ENCODE measurements at places on chromosomes 7 and 10.

GRCh38 chr7:85154282-85154937, 32.4 kb downstream of the SEMA3D start:
- DNase-seq, result no peak

GRCh38 chr7:47326808-47327207, 255.1 kb downstream of the TNS3 start:
- no peak for DNase-seq

GRCh38 chr7:83689855-83690254, 40.9 kb upstream of the SEMA3E start:
- DNase-seq, result no peak

GRCh38 chr7:997404-998395, 14.7 kb downstream of the CYP2W1 start:
- DNase-seq, result no peak

DNA sequence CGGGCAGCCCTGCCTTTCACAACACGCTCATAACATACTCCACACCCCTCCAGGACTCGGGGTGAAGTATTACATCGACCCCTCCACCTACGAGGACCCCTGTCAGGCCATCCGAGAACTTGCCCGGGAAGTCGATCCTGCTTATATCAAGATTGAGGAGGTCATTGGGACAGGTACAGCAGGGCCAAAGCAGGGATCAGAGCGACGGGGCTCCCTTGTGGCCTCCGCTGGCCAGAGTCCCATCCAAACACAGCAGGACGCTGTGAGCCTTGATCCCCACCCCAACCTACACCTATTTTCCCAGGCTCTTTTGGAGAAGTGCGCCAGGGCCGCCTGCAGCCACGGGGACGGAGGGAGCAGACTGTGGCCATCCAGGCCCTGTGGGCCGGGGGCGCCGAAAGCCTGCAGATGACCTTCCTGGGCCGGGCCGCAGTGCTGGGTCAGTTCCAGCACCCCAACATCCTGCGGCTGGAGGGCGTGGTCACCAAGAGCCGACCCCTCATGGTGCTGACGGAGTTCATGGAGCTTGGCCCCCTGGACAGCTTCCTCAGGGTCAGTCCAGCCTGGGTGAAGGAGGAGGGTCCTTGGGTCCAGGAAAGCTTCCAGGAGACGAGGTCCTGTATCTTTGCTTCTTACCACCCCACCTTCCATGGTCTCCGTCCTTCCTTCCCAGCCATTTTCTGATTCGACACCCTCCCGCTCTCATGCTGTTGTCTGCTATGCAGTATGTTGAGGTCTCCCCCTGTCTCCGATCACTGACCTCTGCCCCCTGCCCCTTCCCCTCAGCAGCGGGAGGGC, 13.5 kb downstream of the EPHB6 start:
- DNase-seq, result no peak

DNA sequence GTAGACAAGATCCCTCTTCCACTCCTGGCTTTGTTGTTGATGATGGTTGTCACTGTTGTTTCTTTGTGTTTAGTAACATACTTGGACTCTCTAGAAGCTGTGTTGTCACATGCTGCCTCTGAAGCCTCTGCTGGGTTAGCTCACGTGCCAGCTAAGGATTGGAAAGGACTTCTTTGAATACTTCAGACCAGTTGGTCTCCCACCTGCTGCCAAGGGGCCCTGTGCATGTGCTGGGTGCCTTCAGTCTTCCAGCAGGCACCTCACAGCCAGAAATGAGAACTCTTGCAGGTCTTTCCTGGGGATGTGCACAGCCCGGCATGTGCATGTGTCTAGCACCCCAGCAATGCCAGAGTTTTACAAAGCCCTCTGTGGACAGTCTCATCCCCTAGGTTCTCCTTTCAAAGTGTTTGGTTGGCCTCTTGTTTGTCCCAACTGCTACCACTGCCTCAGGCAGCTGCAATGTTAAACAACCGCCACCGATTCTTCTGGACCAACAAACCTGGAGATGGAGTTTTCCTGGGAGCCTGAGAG, 21.7 kb upstream of the NCAPG2 start:
- DNase-seq, result no peak

DNA sequence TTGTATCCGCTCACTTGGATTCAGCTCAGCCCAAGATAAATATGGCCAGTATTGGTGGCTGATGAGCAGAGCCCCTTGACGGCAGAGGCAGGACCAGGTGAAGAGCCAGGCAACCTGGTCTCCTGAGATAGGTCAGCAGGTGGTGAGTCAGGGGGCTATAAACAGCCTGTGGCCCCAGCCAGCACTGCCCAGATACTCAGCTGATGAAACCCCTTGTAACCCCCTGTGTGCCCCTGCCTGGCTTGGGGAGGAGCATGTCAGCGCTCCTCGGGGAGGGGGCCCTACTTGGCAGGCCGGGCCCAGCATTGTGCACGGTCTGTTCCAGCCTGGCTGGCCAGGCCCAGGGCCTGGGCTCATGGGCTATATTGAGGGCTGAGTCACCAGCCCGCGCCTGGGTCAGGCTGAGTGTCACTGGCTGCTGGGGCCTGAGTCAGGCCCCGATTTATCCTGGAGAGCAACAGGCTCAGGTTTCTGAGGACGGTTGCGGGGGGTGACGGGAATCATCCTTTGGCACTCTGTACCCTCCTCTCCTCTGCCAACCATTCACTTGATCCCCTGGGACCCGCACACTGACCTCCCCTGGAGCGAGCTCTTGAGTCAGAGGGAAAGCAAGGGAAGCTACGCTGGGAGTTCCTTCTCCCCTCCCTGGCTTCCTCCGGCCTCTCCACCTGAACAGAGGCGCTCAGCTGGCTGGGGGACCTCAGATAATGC, 2.8 kb upstream of the FLNC start:
- DNase-seq, result no peak

GRCh38 chr7:39589323-39590111, 23.3 kb downstream of the YAE1 start:
- peak; percentile 60 for DNase-seq

DNA sequence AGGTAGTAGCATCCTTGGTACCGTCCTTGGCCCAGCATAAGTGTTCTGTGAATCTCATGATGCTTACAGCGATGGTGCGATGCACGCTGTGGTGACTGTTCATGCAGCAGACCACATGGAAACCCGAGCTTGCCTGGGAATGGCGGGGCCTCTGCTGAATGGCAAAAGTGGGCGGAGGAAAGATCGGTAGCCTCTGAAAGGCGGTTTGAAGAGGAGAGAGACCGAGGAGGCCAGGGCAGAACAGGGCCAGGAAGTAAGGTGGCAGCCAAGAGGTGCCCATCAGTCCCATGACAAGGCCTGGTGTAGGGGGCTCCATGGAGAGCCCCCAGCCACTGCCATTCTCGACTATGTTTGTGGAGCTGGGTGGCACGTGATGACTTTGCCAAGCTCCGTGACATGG, 33.2 kb upstream of the CNPY1 start:
- DNase-seq, result no peak

GRCh38 chr10:24119896-24120295, 89.0 kb upstream of the KIAA1217 start:
- DNase-seq, result no peak

DNA sequence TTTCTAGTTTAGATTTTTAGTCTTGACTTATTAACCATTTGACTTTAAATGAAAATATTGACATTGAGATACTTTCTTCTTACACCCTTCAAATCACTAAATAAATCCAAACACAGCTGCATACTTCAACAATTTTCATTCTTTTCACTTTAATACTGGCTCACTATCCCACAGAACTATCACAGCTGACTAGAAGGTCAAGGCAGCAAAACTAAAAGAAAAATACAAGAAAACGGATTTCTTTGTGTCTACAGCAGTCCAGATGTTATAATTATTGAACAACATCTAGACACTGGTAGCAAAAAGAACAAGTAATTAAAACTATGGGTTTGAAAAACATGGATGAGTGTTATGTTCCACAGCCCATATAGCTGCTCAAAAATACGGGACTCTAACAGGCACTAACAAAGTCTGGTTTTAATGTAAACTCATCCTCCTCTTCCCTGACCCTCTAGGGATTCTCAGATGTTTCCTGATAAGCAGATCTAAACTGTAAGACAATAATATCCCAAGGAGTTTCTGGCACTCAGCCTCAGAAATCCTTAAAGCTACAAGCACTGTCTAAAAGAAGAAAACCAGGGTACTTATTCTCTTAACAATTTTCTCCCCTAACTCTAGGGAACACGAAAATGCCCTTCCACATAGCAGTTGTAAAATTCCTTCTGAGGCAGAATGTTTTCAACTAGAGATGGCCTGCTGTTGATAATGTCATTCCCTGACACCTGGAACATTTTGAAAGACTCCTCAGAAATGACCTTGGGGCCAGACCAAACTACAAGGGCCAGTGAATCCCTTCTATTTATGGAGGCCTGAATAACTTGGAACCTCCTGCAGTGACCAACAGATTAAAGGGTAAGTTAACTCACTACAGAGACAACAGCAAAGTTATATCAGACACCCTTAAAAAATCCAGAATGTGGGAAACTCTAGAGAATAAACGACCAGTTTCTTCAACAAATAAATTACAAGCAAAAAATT, 12.8 kb downstream of the DNMBP start:
- no peak for DNase-seq

GRCh38 chr7:36880108-36880507, 155.8 kb upstream of the AOAH start:
- no peak for DNase-seq

GRCh38 chr10:93287775-93288174, 194.4 kb downstream of the MYOF start:
- DNase-seq, result no peak

GRCh38 chr10:119896937-119897770, 4.6 kb downstream of the SEC23IP start:
- no peak for DNase-seq

DNA sequence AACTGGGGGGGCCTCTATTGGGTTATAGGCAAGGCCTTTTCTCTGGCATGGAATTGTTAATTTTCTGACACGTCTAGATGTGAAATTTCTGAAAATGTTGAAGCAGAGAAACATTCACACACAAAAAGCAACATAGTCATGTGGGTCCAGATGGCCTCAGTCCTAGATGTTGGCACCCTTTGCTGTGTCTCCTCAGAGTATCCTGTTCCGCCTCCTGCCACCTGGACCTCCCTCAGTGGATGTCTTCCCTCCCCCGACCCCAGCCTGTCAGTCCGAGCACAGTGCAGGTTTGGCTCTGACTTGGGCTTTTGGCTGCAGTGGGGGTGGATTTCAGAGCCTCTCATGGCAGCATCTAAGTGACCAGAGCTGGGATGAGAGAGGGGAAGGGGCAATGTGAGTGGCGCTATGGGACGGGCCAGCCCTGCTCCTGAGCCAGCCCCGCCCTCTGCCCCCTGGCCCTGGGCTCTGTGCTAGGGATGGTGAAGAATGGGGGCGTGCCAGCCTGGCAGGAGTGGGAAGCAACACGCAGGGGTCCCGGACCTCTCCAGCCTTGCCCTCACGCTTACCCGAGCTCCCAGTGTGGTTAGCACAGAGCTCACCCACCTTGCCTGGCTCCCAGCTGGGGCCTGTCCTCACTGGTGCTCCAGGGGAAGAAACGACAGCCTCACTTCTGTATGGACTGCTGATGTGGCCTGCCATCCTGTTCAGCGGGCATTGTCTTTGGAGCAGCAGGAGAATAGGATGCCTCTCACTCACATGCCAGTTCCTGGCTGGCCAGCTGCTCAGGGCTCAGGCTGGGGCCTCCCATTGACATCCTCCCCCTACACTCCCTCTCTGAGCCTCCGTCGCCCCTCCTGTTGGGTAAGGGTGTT, 6.2 kb downstream of the ATP6V0E2 start:
- DNase-seq, result no peak

DNA sequence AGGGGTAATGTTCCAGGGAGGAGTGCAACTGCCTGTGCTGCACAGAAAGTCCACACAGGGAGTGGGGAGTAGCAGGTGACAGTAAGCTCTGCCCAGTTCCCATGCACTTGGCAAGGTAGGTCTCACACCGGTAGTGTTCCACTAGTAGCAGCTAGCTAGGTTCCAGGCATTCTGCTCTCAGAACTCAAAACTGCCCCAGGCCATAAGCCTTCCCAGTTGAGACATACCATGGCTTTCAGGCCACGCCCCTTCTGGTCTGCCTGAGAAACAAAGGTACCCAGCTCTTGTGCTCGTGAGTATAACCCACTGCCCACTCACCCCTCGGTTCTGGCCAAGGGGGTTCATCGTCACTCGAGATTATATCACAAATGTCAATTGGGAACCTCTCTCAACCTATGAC, 12.6 kb downstream of the CASP7 start:
- no peak for DNase-seq

DNA sequence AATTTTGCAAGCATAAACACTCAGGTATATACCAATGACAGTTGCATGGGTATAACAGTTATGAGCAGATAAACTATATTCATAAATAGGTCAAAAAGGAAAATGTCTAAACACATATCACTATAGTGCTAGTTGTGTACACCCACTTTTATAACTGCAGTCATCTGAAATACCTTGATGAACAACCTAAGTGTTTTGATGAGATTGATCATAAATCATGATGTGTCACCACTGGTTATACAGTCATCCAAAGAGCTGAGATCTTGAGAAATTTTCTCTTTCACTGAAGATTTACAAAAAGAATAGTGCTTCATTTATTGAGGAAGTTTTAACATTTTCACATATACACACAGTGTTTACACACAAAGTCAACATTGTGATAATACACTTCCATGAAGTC, 78.6 kb upstream of the SLC25A13 start:
- DNase-seq, result no peak

DNA sequence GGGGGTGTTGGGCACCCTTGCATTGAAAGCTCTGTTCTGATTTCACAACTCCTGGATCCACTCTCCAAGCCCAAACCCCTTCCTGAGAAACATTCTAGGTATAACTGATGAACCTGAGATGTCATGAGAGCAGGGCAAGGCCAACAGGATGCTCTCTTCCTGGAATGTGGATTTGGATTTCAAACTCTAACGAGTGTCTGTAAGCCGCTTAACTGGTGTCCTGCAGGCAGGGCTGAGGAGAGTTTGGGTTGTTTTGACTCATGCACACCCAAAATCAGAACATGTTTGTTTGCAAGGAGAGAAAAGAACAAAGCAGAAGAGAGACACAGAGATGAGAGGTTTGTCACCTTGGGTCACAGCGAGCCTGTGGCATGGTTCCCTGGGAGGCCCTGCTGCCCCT, 24.6 kb upstream of the AKR1E2 start:
- DNase-seq, result no peak

DNA sequence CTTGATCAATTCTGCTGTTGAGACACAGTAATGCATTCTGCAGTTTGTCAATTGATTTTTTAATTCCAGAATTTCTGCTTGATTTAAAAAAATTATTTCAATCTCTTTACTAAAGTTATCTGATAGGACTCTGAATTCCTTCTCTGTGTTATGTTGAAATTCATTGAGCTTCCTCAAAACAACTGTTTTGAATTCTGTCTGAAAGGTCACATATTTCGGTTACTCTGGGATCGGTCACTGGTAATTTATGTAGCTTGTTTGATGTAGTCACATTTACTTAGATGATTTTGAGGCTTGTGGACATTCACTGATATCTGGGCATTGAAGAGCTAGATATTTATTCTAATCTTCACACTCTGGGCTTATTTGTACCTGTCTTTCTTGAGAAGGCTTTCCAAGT, 67.2 kb upstream of the NME8 start:
- no peak for DNase-seq

GRCh38 chr10:92231196-92231595, 59.7 kb downstream of the CPEB3 start:
- no peak for DNase-seq
